ENCODE measurements at places on chromosomes 4 and X.
A peak's percentile ranks its signal among the peaks of the same experiment; 100 is the strongest.

DNA sequence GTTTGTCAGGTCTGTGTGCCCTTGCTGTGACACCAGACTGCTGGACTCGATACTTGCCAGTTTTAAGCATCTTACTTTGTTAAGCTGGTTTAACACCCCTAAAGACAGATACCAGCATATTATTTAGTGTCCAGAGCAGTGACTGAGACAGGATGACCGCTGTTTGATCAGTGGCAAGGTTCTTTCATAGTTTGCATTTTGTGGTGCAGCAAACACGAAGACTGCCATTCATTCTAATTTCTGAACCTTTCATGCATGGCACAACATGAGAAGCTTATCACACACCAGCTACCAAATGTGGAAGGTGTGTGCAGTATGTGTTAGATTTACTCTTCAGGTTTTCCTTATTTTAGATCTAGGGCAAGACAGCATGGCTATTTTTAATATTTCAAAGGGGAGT, 28.2 kb downstream of the JADE1 start:
- DNase-seq: no peak

GRCh38 chrX:104913348-104913747, 307.1 kb downstream of the TEX13A start:
- DNase-seq: no peak

DNA sequence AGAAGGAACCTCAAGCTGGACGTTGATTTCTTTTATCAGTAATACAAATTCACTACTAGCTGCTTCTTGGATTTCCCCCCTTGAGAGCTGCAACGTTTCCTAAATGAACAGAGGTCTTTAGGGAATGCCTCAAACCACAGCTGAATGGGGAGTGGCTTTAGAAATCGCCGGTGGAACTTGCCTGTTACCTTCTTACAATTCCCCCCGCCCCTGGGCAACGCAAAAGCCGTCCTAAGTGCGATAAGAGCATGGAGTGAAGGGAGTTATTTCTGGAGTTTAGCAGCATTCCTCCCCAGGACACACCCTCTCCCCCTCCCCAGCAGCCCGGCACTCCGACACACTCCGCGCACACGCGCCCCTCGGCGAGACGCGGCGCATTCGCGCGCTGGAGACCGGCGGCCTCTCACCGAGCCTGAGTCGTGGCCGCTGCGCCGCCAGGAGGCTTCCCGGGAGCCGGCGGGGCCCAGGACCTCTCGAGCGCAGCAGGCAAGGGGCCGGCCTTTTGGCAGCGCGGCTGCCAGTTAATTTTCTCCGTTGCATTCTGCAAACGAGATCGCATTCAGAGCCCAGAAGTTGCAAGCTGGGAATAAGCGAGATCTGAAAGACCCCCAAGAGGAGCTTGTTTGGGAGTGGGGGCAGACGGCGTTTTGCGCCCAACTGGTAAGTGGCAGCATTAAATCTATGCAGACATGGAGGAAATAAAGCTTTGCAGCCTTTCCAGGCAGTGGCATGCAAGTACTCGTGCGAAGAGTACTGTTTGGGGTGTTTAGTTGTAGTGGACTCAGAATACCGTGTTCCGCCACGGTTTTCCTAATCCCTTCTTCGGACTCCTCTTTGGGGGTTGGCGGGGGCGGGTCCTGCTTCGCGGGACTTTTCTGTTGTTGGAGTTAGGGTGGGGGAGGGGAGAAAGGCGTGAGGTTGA, 134.7 kb downstream of the PALLD start:
- no peak for DNase-seq

- no peak for DNase-seq
Measured at GRCh38 chr4:171846232-171846631, 33.0 kb downstream of the GALNTL6 start.

- DNase-seq: no peak
Measured at GRCh38 chr4:89368861-89369260, 61.3 kb upstream of the GPRIN3 start.

DNA sequence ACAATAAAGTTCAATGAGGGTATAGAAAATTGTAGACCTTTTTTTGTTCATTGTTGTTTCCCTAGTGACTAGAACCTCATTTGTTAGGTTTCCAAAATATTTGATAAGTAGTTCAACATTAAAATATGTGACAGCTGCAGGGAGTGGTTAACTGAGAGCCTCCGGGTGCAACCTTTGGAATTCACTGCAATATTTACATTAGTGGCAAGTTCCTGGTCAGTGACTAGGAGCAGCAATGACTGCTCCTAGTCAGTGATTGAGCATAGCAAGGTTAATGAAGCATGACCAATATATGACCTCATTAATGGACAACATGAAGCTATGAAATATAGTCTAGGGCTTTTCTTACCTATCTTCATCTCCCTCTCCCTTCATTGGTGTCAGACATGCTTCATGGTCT, 65.8 kb upstream of the FAM47A start:
- DNase-seq: no peak

DNA sequence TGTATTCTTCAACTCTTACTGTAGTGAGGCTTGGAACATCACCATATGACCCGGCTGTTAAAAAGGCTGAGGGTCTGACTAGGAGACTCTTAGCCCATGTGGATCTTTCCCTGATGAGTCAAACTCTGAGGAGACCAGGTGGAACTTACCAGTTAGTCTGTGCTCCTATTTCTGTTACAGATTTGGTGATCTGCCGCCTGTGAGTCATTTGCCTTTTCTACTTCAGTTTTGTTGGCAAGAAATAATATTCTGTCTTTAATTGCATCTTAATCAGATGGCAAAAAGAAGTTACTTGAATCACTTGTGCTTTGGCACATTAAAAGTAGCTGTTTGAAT, 48.4 kb downstream of the MTM1 start:
- no peak for DNase-seq

- no peak for DNase-seq
Measured at GRCh38 chrX:109475174-109475891, 6.6 kb downstream of the GUCY2F start.

- DNase-seq: no peak
Measured at GRCh38 chr4:163077680-163078079, 89.0 kb downstream of the NAF1 start.

DNA sequence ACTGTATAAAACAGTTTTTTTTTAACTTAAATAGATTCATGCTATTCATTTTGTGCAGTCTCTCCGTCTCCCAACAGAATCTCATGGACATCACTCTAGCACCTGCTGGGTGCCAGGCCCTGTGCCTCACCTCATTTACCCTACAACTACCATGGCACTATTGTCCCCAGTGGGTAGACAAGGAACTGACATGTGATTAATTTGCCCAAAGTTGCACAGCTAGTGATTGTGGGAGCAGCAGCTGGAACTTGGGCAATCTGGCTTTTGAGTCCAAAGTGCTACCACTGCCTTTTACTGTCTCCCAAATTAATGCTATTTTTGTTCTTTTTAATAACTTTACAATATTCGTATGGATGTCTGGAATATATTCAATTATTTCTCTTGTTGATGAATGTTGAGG, 11.2 kb upstream of the PGRMC2 start:
- no peak for DNase-seq

DNA sequence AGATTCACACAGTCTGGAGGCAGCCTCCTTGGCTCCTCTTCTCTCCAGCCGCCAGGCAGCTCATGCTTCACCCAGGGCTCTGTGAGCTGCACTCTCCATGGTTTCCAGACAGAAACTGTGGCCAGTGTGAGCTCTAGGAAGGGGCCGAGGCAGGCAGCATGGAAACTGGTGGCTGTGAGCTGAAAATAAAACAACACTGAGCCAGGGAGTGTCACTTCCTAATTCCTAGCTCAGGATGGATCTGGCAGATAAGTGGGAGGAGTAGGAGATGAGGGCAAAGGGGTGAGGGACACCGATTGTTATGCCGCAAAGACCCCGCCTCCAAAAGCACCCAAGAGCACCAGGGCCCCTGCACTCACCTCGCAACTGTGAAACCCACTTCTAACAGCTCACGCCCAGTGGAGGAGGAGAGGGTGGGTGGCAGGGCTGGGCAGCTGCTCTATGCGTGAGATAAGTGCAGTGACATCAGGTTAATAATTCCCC, 69.8 kb downstream of the FHDC1 start:
- no peak for DNase-seq

GRCh38 chr4:38062088-38062775, 102.0 kb downstream of the PTTG2 start:
- peak; percentile 35 for DNase-seq

DNA sequence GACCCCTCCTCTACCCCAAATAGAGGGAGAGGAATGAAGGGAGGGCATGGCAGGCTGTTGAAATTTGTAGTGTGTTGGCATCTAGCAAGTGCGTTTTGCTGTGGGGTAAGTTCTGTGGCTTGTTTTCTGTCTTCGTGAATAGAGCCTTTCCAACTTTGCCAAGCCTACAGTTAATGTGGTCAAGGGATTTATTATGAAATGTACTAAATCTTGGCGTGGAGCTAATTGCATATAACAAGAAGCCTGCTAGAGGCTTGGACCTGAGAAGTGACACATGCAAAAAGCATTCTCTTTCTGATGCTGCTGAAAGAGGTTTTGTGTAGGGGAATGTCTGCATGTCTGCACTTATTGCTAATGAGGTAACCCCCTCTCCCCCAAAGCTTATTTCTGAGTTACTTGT, 132.2 kb downstream of the BMPR1B start:
- no peak for DNase-seq

GRCh38 chr4:148445071-148445859, 3.1 kb upstream of the NR3C2 start:
- peak; percentile 70 for DNase-seq

DNA sequence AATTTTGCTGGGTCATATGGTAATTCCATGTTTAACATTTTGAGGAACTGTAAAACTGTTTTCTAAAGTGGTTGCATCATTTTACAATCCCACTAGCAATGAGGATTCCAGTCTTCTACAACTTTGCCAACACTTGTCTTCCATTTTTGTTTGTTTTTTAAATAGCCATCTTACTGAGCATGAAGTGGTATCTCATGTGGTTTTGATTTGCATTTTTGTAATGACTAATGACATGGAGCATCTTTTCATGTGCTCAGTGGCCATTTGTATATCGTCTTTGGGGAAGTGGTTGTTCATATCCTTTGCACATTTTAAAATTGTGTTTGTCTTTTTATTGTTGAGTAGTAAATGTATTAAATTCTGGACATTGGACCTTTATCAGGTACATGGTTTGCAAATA, 94.7 kb downstream of the TMEM131L start:
- no peak for DNase-seq

DNA sequence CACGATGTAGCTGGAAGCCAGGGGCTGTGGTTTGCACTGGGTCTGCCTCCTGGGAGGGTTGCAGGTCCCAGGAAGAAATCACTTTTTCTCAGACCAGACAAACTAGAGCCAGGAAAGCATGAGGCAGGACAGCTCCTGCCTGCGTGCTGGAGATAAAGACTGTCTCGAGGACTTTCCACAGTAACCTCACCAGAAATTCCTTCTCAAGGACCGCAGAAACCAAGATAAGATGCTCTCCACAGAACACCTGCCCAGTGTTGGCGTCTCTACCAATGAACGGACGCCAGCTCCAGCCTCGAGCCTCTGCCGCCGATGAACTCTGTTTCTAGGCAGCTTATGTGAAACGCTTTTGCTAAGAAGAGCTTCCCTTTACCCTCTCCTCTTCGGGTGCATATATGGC, 76.9 kb upstream of the AFAP1 start:
- no peak for DNase-seq

DNA sequence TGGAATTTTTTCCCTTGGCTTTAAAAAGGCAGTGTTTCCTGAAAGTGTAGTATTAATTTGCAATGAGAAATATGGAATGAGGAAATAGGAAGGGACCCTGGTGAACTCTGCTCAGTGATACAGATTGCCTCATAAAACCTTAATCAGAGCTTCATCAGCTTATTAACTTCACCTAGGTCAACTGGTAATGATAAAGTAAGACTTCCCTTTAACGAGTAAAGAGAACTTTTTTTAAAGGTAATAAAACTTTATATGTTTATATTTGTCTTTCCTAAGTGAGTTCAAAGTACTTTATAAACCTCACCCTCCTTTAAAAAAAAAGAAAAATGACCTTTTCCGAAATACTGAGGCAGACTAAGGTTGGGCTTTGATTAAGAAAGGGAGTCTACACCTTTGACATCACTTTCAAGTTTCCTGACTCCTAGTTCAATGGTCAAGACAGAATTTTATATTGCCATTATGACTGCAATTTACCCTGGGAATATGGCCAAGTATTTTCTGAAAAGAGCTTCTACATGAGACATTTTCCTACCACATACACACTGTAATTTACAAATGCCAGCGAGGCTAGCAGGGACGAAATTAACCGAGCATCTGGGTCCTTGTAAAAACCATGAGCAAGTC, 706.3 kb upstream of the TENM3 start:
- DNase-seq: no peak

GRCh38 chr4:130077275-130077674, 981.3 kb downstream of the C4orf33 start:
- DNase-seq: no peak

- DNase-seq: no peak
Measured at GRCh38 chrX:22686138-22686541, 313.6 kb upstream of the DDX53 start.

DNA sequence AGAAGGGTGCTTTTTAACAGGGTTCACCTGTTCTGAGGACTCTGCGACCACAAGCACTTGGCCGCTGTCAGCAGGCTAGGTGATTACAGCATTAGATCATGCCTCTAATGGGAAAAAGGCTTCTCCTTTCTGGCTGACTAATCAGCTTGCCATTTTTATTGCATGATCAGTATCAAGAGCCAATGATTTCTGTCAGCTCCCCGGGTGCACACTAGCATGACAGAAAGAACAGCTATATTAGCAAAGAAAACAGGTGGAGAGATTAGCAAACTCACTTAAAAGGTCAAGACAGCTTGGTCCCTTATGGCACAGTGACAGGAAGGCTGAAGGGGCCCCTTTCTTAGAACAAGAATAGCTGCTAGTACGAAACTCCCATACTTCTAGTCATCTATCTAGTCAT, 170.0 kb downstream of the SMIM20 start:
- no peak for DNase-seq

DNA sequence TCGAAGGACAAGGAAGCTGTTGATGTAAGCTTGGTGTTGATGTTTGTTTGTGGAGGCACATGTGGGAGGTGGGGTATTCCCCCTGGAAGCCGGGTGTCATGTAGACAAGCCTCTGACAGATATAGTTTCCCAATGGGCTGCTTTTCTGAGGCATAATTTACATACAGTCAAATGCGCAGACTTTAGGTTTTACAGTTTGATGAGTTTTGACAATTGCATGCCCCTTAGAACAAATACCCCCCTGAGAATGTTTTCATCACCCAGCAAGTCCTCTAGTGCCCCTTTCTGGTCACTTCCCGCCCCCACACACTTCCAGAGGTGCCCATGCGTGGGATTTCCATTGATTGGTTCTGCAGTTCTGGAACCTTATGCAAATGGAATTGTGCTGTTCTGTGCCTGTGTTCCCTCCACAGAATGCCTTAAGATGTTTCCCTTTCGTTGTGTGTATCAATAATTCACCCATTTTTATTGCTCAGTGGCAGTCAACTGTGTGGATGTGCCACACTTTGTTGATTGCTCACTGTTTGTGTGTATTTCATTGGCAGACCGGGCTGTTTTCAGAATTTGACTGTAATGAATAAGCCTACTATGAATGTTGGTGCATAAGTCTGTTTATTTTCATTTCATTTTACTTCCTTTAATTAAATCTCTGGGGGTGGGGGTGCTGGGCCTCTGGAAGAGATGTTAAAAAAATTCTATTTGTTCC, 8.5 kb downstream of the EVC start:
- DNase-seq: no peak

Data from activated CD4-positive, CD25-positive, alpha-beta regulatory T cell (primary cell).